ENCODE measurements at places on chromosomes 6 and 20.

DNA sequence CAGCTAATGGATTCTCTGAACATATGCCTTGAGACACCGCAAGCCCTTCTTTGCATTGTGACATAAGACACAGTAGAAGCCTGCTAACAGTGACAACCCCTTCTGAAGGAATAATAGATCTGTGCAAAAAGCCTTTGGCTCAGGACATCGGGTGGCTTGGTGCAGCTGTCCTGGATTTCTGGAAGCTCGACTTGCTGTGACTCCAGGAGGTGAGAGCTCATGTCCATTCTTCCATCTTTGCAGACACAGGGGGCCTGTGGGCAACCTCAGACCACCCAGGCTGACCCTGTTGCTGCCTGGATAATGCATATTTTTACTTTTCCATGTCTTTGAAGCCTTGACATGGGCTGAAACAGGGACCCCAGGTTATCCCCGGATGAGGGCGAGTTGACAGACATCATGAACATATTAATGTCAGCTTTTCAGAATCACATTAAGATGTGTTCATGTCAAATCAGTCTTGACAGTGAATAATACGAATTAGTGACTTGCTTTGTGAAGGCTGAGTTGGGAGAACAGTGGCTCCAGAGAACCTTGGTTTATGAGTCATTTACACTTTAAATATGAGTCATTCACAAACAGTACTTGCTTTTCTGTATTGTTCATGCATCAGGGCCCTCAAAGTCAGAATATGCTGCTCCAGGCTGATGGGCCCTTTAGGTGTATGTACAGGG is 66.8 kb upstream of the IYD start:
- DNase-seq, result no peak

DNA sequence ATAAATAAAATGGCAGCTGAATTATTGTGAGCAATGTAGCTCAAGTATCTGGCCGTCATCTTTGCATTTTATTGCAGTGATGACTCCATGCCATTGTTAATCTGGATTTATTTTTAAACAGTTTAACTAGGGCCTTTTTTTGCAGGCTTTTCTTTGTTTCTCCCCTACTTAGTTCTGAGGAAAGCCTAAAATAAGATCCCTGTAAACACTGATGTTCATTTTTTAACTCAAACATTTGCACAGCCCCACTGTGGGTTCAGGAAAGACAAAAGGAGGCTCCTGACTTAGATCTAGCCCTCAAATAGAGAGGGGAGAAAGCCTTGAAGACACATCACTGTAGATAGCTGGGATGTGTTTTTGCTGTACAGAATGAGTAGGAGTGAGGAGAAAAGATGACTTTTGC is 69.2 kb downstream of the PLEKHG1 start:
- no peak for DNase-seq

DNA sequence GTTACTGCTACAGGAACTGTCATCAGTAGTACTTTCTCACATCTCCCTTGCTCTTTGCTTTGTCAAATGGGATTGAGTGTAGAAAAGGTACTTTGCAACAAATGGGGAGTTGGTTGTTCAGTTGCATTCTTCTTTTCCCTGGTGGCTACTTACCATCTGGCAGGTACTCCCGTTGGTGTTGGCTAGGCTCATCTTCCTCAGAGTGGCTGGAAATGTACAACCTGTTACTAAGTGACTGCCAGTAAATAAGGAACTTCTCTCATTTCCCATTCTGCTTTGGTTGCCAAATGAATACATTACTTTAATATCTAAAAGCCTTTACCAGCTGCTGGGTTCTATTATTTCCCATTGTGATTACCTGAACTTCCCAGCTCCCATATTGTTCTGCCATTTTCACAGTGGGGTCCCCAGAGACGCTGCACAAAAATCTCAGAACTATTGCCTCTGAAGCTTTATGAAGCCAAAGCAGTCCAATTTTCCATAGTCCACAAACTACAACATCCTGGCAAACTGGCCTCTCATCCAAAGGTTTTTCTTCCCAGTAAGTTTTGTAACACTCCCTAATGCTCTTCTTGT is 229.7 kb upstream of the HTR1E start:
- DNase-seq, result no peak

GRCh38 chr20:54114109-54114508 is 43.7 kb upstream of the BCAS1 start:
- DNase-seq, result no peak

DNA sequence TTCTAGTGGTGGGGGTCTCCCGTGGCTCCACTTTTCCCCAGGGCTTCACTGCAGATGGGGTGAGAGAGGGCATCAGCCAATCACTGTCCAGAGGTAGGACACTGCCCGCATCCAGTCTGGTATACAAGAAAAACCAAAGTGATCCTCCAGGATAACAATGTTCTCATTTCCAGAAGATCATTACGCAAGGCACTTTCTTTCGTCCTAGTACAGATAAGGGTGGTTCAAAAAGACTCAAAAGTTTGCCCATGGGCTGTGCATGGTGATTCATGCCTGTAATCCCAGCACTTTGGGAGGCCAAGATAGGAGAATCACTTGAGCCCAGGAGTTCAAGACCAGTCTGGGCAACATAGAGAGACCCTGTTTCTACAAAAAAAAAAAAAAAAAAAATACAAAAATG is 16.4 kb downstream of the GMDS start:
- DNase-seq, result no peak

DNA sequence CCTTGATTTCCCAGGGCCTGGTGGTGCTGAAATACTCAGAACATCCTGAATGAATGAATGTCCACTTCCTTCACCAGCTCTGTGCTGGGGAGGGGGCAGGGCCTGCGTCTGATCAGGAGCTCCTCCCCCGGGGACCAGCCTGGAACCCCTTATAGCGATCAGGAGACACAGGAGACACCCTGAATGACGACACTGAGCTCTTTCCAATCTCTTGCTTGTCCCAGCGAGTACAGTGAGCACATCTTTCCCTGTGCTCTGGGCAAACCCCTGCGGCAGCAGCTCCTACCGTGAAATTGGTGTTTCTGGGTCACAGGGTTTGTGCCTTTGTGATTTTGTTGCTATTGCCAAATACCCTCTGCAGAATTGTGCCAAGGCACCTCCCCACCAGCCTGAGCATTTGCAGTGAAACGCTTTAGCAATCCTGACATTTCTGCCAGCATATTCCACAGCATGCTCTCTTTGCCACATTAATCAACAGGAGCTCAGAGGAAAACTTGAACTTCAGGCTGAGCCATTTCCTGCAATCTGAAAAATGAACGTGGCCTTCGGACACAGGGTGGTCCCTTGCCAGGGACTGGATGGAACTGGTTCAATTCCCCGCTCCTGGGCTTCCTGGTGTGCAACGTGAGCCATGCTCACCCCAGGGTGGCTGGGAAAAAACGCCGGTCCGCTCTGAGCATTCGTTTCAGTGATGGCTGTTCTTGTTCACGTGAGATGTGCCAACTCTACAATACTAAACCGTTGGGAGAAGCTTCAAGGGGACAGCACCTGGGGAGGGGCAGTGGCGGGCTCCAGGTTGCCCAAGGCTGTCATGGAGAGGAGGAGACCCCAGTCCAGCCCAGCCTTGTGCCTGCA is 23.1 kb upstream of the MRGBP start:
- DNase-seq, result no peak

DNA sequence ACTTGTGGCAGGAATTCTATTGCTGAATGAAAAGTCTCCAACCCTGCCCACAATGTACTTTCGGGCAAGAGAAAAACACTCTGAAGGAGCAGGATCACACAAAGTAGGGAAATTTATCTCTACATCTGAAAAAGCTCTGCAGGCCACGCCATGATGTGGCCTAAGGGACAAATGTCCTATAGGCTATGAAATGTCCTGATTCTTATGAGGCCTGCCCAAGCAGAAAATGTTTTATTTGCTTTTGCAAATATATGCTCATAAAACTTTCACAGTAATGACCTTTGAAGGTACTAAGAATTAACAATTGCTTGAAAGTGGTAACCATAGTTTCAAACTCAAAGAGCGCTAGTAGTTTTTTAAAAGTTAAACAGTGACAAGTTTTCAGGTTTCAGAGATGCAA is 31.0 kb downstream of the SYCP2 start:
- no peak for DNase-seq

GRCh38 chr6:150177259-150177951 is 34.6 kb downstream of the PPP1R14C start:
- DNase-seq, result no peak

DNA sequence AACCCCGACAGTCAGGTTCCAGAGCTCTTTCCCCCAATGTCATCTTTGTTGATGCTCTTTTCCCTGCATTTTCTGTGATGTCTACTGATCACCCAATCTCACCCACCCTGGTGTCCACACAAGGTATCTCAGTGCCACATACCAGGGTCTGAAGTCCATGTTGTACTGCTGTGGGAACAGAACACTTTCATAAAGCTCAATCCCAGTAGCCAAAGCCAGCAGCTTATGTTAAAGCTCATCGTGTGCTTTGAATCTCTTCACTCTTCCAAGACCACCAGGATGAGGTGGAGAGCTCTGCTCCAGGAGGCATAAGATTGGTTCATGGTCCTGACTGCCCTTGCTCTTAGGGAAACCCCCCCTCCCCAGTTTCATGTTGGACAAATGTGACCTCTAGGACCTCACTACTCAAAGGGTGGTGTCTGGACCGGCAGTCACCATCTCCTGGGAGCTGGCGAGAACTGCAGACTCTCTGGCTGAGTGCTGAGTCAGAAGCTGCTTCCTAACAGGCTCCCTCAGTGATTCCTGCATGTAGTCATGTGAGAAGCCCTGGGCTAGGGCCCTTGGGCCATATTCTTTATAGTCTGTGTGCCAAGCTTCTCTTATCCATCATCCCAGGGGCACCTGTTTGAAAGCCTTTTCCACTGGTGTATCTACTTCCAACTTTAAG is 13.4 kb upstream of the CPNE5 start:
- no peak for DNase-seq

- DNase-seq, result no peak
Measured at GRCh38 chr6:41000248-41000647, 38.8 kb downstream of the UNC5CL start.

DNA sequence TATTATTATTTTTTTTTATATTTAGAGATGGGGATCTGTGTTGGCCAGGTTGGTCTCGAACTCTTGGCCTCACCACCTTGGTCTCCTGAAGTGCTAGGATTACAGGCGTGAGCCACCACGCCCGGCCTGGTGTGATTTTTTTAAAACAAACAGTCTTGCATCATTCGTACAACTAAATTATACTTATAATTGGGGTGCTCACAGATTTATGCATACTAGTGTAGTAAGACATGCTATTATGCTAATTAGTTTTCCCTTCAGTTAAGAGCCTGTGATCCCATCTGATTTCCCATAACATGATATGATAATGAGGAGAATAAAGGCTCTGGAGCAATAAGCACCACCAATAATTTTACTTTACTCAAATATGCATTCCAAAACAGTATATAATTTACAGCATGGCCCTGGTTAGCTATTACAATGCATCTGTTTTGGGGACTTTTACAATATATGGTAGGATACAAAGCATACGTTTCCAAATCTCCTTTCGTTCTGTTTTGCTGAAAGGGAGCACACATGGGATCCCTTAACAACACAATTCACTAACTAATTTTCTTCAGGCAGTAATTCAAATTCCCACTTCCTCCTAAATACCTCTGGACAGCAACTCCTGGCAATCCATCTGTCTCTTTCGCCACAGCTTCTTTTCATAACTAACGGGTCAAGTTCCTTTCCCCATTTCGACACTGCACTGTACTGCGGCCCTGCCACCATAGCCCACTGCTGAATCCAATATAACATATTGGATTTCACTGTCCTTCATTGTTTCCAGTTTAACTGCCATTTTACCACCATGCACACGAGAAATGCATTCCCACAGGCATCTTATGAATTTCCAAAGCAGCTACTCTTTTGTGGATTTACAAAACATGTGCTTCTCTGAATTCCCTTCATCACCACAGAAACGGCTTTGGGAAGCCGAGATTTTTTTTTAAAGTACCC is 1.7 kb downstream of the NUDT3 start:
- DNase-seq, result no peak

DNA sequence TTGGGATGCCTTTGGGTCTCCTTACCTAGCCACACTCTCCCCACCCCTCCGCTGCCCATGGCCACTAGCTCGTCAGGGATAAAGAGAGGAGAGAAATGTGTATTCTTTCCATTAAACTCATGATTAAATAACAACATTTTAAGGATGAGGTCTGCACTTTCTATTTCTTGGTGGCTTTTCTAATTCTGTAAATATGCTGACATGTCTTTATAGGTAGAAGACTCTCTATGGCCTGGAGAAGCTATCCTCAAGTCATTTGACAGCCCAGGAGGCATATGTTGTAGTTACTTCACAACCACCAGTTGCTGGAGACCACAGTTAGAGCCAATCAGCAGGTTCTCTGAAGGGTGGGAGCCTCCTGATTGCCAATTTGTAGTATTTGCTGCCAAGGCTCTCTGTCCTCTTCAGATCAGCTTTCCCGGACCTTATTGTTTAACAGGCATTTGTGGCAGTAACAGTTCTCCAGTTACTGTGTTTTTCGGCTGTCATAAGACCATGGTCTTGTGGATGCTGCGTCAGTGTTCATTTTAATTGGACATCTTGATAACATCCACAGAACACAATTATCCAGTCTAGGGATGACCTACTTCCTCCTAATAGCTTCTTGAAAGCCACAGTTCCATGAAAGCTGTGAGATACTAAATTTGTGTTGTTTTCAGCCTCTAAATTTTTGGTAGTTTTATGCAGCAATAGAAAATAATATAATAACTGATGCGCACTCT is 205.0 kb upstream of the KCNQ5 start:
- DNase-seq, result no peak

DNA sequence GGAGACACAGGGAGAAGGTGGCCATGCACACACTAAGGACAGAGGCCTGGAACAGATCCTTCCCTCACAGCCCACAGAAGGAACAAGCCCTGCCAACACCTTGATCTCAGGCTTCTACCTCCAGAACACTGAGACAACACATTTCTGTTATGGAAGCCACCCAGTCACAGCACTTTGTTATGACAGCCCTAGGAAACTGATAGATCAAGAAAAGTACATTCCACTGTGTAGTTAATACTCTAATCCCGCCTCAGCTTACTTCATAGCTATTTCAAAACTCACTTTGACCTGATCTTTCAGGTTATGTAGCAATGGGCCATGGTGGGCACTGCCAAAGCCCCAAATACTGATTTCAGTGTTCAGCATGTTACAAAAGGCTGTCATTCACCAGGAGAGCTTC is 66.8 kb downstream of the CD24 start:
- no peak for DNase-seq

DNA sequence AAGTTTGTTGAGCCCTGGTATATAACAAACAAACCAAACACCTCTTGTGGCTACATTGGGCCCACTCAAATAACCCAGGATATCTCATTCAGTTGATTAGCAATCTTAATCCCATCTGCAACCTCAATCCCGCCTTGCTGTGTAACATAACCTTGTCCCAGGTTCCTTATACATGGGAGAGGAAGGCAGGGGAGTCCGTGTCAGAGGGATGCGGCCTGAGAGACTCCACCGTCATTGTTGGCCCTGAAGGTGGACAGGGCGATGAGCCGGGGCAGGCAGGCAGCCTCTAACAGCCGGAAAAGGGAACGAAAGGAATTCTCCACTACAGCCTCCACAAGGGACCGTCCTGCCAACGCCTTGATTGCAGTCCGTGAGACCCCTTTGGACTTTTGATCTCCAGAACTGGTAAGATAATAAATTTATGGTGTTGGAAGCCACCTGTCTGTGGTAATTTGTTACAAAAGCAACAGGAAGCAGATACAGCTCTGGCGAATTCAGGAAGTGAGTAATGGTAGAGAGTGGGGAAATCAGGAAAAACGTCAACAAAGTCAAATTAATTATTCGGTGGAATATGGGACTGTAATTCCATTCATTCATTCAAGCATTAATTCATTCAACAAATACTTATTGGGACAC is 124.5 kb upstream of the SALL4 start:
- DNase-seq, result no peak

Data from activated CD8-positive, alpha-beta memory T cell treated with anti-CD3 and anti-CD28 coated beads for 1 hour (primary cell).